ENCODE measurements at places on chromosomes 7 and 10. TPM values are rescaled to one million over a fixed set of nuclear protein-coding genes. Genes with fewer than 3 reads are reported as not detected.

CLDN3 gene
- total RNA-seq: not detected

CLCN1 gene
- total RNA-seq: 0.13 TPM

CACNB2 gene
- 12.4 TPM for total RNA-seq

ZNRF2 gene
- total RNA-seq: 3.1 TPM

BUB3 gene
- 131 TPM for total RNA-seq

VGF gene
- total RNA-seq: 0.91 TPM
